Nephron progenitor cell (in vitro differentiated cells): ENCODE measurements at places on chromosomes 6 and 20.

DNA sequence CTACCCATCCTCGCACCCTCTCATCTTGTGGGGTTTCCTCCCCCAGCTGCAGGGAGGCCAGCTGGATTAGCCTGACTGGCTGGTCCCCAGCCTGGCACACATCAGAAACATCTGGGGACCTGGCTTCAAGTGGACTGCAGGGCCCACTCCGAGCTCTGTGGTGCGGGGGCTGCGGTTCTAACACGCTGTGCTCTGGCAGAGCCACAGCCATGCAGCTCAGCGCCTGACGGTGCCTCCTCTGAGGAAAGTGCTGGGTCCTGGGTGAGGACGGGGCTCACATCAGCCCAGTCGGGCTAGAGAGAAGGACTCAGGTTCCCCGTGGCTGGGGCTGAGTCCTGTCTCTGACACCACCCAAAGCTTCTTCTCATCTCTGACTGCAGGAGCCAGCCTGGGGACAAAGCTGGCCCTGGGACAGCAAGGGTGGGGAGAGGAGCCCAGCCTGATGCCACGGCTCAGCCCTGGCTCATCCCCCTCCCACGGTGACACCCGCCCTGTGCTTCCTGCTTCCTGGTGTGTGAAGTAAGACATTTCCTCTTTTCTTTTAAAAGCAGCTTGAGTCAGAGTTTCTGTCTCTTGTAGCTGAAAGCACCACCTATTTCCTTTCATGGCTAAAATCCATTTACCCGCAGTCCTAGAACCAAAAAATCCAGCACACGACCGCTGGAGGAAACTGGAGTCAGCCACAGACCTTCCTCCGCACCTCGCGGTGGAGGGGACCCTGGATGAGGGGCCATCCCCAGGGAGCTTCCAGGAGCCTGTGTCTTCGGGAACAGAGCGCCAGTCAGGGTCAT is 127.4 kb upstream of the AFDN start:
- DNase-seq: no peak

GRCh38 chr20:9575836-9576235 is 61.4 kb downstream of the LAMP5 start:
- no peak for DNase-seq

DNA sequence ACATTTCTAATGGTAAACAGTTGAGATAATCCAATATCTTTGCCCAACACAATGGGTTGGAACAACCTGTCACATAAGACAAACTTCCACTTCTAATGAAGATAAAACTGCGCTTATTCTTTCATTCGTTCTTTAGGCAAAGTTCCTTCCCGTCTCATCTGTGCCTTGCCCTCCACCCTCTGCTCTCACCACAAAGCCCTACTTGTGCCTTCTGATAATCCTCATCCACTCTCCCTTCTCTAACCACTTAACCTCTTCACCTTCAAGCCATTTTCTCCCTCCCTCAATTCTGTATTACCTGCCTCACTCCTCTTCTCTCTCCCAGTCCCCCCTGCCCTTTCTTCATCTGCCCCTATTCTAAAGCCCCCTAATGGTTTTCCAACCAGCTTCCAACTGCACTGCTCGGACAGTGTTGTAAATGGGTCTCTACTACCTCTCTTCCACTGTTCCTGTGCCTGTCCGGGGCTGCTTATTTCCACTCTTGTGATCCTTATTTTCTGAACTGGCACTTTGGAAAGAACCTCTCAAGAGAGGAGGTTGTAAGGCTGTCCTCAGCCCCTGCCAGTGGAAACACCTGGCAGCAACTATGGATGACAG is 62.9 kb upstream of the MYB start:
- DNase-seq: no peak

DNA sequence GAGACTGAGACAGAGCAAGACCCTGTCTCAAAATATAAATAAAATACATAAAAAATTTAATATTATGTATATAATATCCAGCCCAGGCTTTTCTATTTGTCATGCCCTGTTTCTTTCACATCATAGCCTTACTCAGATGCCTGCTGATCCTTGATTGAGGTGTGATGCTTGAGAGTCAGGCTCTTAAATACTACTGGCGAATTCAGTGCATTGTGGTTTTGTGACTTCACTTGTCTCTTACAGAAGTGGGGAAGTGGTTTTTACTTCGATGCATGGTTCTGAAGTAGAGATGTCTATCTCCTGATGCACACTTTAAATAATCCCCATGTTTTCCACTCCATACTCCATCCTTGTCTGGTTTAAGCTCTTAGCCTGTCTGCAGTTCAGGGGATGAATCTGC is 29.1 kb downstream of the ASXL1 start:
- no peak for DNase-seq

GRCh38 chr20:23856736-23857135 is 22.8 kb downstream of the CST5 start:
- DNase-seq: no peak

- DNase-seq: no peak
Measured at GRCh38 chr6:62808565-62809293, 402.5 kb upstream of the FKBP1C start.

- no peak for DNase-seq
Measured at GRCh38 chr6:169783401-169783800, 32.0 kb downstream of the ERMARD start.

GRCh38 chr6:142935553-142936517 is 9.1 kb downstream of the HIVEP2 start:
- no peak for DNase-seq

- DNase-seq: no peak
Measured at GRCh38 chr20:19936466-19937200, 80.5 kb upstream of the NAA20 start.

DNA sequence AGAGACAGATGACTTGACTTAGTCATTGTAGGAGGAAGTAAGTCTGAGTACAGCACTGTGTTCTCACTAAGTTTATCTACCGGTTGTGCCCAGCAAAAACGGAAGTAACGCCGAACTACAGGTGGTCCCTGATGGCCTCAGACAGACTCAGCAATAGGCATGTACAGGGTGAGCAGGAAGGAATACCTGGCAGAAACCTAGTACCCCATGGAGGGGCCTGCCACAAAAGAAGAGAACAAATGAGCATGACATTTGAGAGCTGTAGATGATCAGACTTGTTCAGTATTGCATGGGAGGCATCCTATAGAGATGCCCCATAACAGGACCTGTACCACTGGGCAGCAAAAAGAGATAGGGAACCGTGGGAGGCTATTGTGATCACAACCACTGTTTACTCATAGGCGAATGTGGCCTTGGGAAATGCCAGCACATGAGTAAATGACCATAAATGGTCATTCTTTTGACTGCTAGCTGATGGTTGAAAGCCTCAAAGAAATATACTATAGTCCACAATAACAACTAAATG is 106.4 kb upstream of the TAB2 start:
- no peak for DNase-seq

- DNase-seq: no peak
Measured at GRCh38 chr6:90583179-90583835, 3.6 kb downstream of the MAP3K7 start.

DNA sequence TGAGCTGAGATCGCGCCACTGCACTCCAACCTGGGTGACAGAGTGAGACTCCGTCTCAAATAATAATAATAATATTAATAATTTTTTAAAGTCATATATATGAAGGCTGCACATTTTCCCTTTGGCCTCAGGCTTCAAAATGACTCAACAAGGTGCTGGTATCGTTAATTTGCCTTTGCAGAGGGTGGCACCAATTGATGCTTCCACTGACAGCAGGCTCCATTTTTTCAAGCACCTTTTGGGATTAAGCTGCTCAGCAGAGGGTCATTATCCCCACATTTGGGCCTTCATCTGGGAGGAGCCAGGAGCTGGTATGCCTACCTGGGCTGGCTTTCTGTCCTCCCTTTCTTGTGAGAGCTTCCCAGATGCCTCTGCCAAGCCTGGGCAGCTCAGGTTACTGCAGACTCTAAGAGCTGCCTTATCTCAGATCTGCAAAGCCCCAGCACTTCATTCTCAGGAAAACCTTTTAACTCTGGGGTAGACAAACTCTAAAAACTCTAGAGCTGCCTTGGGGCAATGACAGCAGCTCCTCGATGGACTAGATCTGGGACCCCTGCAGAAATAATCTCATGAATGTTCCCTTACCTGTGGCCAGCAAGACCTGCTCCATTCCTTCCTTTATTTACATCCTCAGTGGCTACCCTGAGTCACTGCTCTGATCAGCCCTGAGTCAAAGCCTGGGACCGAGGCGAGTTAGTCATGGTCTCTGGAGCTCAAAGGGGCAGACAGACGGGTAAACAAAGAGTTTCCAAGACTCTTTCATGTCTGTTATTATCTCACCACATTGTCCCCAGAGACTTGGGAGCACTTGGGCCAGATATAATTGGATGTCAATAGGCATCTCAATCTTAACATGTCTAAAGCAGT is 80.0 kb upstream of the EYA2 start:
- DNase-seq: peak; percentile 29

DNA sequence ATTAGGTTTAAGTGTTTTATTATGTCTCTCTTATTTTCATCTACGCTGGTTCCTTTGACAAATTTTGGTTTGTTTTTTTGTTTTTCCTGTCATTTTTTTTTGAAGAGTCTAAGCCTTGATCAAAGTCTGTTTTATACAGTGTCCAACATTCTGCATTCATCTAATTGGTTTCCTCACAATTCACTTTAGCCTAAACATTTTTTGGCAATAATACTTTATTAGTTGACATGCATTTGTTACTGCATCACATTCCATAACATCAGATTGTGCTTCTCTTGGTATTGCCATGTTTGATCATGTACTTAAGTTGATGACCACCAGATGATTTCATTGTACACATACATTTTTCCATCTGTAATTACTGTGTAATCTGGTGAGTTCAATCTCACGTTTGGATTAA is 173.2 kb downstream of the ZFAND3 start:
- DNase-seq: no peak

GRCh38 chr6:127954082-127954481 is 53.2 kb upstream of the THEMIS start:
- DNase-seq: no peak

- DNase-seq: no peak
Measured at GRCh38 chr6:19715167-19715551, 122.0 kb upstream of the ID4 start.

- DNase-seq: no peak
Measured at GRCh38 chr6:114007516-114007915, 36.6 kb upstream of the HDAC2 start.

- DNase-seq: no peak
Measured at GRCh38 chr6:32267035-32267434, 43.2 kb upstream of the NOTCH4 start.

- DNase-seq: no peak
Measured at GRCh38 chr6:25637960-25638434, 14.0 kb upstream of the SCGN start.

GRCh38 chr6:109325400-109325801 is 56.9 kb downstream of the CD164 start:
- no peak for DNase-seq

DNA sequence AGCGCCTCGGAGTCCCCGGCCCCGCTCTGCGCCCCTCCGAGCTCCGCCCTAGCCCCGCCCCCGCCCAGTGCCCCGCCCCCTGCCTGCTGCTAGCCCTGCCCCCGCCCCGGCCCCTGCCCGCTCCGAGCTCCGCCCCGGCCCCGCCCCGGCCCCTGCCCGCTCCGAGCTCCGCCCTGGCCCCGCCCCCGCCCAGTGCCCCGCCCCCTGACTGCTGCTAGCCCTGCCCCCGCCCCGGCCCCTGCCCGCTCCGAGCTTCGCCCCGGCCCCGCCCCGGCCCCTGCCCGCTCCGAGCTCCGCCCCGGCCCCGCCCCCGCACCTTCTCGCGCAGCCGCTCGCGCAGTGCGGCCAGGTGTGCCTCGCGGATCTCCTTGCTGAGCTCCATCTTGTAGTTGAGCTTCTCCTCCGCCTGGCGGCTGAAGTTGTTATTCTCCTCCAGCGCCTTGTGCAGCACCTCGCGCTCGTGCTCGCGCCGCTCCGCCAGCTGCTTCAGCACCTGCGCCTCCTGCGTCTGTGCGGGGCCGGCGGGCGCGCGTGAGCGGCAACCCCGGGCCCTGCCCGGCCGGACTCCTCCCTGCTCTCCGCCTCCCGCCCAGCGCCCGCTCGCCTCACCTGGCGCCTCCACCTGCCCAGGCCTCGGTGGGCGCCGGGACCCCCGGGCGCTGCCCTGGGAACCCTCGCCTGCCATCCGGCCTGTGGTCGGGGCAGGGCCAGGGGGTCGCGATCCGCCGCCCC is 11.3 kb downstream of the STMN3 start:
- DNase-seq: peak; percentile 97

GRCh38 chr6:53347250-53347920 is 1.4 kb downstream of the ELOVL5 start:
- no peak for DNase-seq

- DNase-seq: no peak
Measured at GRCh38 chr20:44739942-44740341, 5.7 kb upstream of the KCNK15 start.

- no peak for DNase-seq
Measured at GRCh38 chr6:130717657-130718056, 109.5 kb upstream of the SMLR1 start.

DNA sequence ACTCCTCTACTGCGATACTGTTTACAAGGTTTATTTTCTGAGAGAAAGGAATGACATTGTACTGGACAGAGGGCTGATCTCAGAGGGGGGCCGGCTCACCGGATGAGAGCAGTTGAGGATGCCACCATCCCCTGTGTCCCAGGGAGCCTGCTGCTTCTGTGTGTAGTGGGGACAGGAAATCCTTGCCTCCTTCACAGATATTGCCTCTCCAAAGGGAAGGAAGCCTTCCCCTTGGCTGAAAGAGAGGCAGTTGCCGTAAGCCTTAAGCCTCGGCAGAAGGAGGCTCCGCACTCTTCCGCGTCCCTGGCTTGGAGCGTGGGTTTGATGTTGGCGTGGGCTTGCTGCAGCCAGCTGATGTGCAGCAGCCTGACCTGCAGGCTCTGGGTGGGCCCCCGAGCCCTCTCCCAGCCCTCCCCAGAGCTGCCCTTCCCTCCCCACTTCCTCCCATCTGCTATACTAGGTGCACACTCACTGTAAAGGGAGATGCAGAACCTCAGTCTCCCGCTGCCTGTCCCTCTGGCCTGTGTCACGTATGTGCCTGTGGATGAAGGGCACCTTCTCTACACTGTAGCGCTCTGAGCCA is 45.7 kb upstream of the RPS6KA2 start:
- no peak for DNase-seq

GRCh38 chr6:158460602-158461169 is 99.2 kb upstream of the TMEM181 start:
- no peak for DNase-seq

DNA sequence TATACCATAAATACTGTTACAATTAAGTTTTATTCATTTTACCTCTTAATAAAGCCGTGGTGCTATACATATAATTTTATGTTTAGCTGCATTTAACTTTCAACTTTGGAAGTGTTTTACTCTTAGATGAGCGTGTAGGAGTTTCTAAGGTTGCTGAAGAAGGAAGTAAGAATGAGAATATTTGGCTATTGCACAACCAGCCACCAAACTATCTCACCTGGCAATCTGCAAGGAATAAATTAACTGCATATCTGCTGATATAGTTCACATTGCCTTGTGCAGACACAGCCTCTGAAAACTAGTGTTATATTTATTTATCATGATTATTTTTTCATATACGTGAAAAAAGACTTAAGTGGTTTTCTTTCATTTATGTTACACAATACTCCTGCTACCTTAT is 230.4 kb downstream of the PLCB1 start:
- no peak for DNase-seq

GRCh38 chr6:16546861-16547260 is 214.4 kb downstream of the ATXN1 start:
- no peak for DNase-seq

GRCh38 chr6:71072508-71072907 is 115.6 kb upstream of the B3GAT2 start:
- no peak for DNase-seq

- DNase-seq: no peak
Measured at GRCh38 chr20:37903317-37904007, 535 bp downstream of the VSTM2L start.

- DNase-seq: no peak
Measured at GRCh38 chr6:57222743-57223077, 603 bp upstream of the RAB23 start.
